Effector memory CD8-positive, alpha-beta T cell (primary cell): ENCODE measurements at places on chromosomes 1 and 21.

GRCh38 chr1:207805841-207806421, 54.1 kb downstream of the CD46 start:
- DNase-seq = no peak

GRCh38 chr21:35016071-35016470, 33.0 kb downstream of the RUNX1 start:
- no peak for DNase-seq

DNA sequence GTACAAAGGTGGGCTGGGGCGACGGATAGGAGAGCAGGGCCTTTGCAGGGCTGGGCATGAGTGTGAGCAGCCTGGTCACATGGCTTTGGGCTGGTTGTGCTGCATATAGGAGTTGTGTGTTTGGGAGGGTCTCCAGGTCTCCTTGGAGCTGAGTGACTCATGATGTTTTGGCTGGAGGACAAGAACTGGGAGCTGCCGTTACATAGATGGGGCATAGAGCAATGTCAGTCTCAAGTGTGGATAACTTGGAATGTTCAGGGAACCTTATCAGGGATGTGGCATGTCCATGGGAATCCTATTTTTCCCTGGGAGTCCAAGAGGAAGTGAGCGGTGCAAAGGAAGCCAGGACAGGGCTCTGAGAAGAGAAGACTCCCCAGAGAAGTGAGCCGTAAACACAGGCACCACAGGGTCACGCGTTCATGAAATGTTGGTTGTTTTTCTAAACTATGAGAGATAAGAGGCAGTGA, 136.4 kb upstream of the KCNE2 start:
- no peak for DNase-seq

GRCh38 chr1:30450818-30451233, 272.6 kb downstream of the MATN1 start:
- DNase-seq = no peak

GRCh38 chr1:55867304-55867843, 652.2 kb upstream of the USP24 start:
- DNase-seq = no peak

GRCh38 chr1:155897746-155898145, 13.4 kb downstream of the RIT1 start:
- no peak for DNase-seq

GRCh38 chr1:6157132-6157527, 23.0 kb downstream of the CHD5 start:
- no peak for DNase-seq

GRCh38 chr1:229229137-229229720, 41.7 kb upstream of the RAB4A start:
- DNase-seq = no peak

GRCh38 chr1:178684542-178685000, 40.5 kb upstream of the RALGPS2 start:
- DNase-seq = no peak
